Progenitor cell of endocrine pancreas (in vitro differentiated cells): ENCODE measurements at places on chromosomes 11 and 22.

DNA sequence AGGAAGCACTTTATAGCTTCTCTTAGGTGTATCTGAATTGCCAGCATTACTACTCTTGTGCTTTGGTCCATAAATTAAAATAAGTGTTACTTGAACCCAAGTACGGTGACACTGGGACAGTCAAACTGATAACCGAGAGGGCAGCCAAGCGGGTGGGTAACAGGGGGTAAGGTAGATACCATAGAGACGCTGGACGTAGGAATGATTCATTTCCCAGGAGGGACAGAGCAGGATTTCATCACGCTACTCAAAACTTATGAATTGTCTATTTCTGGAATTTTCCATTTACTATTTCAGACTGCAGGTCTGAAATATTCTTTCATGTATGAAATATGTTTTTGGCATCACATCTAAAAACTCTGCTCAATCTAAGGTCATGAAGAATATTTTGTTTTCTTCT lies 14.8 kb upstream of the SPATA19 start:
- no peak for DNase-seq

DNA sequence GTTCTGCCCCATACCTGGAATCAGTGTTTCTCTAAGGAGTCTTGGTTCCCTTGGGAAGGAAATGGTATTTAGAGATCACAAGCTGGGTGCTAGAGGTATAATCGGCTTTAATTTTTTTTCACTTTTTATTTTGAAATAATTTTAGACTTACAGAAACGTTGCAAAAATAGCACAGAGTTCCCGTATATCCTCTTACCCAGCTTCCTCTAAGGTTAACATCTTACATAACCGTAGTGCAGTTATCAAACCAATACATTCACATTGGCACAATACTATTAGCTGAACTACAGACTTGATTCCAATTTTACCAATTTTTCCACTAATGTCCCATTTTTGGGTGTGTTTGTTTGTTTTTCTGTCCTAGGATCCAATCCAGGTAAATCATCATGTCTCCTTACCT lies 63.8 kb downstream of the RBX1 start:
- DNase-seq = no peak

DNA sequence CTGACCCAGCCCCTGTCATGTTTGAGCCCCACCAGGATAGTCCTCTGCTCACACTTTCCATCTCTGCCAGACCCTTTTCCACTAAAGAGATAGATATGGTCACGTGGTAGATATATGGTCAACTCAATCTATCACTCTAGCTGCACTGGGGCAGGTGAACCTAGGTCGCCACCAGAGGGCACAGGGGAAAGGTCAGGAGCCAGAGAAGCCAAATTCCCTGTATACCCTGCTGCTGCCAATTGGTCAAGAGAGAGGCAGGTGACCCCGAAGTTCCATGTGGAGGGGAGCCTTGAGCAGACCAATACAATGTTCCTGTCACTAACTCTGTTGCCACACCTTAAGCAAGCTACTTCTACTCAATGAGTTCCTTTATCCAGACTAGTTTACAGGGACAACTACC lies 101.1 kb upstream of the GALNT18 start:
- DNase-seq = no peak

DNA sequence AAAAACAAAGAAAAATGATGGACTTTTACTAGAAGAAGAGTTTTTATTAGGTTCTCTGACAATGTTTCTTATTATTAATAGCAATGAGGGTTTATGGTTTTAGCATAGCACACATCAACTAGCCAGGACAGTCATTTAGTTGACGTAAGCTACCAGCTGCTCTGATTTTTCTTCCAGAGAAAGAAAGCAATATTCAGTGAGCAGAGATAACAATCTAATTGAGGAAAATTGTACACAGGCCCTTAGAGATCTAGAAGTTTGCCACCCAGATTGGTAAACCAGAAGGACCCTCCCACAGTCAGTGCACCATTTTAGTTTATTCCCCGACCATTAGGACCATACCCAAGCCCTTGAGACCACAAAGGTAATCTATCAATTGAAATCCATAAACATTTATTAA lies 28.7 kb upstream of the TBCEL start:
- DNase-seq = no peak

DNA sequence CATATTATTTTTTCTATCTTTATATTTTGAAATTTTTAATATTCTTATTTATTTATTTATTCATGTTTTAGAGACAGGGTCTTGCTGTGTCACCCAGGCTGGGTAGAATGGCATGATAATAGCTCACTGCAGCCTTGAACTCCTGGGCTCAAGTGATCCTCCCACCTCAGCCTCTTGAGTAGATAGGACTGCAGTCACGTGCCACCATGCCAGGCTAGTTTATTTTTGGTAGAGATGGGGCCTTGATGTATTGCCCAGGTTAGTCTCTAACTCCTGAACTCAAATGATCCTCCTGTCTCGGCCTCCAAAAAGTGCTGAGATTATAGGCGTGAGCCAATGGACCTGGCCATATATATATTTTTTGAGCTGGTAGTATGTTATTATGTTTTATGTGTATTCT lies 2.4 kb upstream of the SPDYC start:
- no peak for DNase-seq

DNA sequence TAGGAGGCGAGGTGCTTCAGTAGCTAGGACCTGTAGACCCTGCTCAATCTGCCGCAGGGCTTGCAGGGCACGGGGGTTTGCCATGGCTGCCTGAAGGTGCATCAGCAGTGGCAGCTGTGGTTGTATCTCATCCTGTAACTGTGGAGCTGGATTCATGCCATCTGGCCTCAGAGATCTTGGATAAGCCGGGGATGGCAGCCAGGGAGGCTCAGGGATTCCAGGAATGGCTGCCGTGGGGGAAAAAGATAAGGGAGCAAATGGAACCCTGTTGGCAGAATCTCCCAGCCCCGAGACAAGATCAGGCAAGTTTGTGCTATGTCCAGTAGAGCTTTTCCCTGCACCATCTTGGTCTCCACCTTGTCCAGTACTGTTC lies 1.8 kb downstream of the UBQLN3 start:
- no peak for DNase-seq

- DNase-seq = no peak
These were observed 39.3 kb upstream of the MYO18B start for GRCh38 chr22:25702571-25703167.

DNA sequence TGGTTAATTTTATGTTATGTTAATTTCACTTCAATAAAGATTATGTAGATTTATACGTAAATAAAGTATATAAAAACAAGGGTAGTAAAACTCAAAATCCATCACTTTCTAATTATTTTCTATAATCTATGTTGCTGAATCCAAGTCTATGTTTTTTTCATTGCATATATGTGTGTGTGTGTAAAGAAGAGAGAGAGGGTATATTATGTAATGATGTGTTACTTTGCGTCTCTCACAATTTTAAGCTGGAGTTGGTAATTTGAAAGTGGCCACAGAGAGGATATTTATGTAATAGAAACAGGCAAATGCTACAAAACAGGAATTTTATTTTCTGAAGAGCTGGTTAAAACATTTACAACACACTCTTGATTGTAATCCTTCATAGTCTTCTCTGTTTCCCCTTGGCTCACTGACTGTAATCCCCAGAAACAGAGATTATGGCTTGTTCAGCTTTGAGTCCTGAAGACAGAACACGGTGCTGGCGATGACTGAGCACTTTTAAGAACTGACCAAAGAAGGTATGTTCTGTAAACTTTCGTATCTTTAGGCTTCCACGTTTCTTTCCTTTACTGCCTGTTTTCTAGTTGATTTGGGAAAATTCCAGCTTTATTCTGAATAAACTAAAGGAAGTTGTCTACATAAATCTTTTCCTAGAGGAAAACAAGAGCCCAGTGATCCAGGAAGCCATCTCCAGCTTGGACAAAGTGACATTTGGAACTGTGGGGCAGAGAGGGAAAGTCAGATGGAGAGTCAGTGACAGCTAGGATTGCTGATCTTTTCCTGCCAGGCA lies 43.6 kb downstream of the OR2AG2 start:
- DNase-seq = no peak

DNA sequence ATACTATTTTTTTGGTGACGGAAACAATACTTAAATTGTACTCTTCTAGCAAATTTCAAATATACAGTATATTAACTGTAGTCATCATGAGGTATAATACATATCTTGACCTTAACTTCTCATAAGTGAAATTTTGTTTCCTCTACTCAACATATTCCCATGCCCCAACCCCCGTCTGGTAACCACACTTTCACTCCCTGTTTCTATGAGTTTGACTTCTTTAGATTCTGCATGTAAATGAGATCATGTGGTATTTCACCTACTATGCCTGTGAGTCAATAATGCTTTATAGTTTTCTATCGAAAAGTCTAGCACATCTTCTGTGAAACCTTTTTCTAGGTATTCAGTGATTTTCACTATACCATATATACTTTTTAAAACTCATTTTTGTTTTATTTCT lies 663.2 kb downstream of the CNTN5 start:
- no peak for DNase-seq

- no peak for DNase-seq
These were observed 15.6 kb downstream of the TOM1 start for GRCh38 chr22:35315141-35315854.

DNA sequence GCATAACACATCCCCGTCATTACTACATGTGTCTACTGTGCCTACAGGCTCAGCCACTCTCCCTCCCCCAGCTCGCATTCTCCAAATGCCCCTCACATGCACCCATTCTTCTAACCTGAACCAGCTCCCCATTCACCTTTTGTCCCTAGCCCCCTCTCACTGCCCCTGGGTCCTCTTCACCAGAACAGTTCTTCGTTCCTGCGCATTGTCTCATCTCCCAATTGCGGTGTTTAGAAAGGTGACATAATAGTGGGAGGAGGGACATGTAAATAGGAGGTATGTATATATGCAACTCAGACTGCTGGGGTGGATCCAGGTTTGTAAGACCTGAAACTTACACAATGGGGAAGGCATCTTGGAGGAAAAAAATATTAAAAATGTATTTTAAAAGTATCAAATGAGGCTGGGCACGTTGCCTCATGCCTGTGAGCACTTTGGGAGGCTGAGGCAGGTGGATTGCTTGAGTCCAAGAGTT lies 4.7 kb upstream of the VSIG2 start:
- no peak for DNase-seq

GRCh38 chr22:37739611-37740049 lies 42.8 kb downstream of the TRIOBP start:
- no peak for DNase-seq

- no peak for DNase-seq
These were observed 72.0 kb downstream of the FLI1 start for GRCh38 chr11:128765571-128766549.

GRCh38 chr11:121152764-121153163 lies 51.7 kb downstream of the TECTA start:
- no peak for DNase-seq

DNA sequence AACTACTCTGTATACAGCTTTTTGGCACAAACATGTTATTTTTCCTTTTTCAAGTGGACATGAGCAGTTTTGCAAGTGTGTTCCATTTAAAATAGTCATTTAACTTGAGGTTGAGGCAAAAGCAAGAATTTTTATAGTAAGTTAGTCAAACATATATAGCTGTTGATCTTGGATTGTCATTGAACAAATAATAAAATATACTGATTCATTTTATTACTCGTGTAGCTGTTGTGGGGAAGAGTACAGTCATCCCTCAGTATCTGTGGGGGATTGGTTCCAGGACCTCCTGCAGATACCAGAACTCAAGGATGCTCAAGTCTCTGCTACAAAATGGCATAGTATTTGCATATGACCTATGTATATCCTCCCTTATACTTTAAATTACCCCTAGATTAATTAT lies 45.3 kb downstream of the EXT2 start:
- no peak for DNase-seq

- no peak for DNase-seq
These were observed 17.4 kb downstream of the LIMK2 start for GRCh38 chr22:31229402-31230079.

DNA sequence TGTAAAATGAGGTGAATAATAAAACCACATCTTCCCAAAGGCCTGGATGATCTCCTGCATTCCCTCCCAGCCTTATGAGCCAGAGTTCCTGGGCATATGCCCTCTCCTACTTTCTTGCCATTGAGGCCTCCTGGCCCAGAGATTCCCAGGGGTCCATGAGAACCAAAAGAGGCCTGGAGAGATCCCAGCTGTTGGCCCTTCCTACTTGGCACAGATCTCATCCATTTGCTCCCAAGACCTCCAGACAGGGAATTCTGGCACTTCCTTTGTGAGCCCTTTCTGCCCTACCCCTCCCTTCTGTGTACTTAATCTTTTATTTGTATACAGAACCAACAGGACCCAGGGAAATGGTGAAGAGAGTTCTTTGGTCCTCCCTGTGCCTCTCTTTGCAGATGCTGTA lies 21.4 kb downstream of the POU2F3 start:
- no peak for DNase-seq

DNA sequence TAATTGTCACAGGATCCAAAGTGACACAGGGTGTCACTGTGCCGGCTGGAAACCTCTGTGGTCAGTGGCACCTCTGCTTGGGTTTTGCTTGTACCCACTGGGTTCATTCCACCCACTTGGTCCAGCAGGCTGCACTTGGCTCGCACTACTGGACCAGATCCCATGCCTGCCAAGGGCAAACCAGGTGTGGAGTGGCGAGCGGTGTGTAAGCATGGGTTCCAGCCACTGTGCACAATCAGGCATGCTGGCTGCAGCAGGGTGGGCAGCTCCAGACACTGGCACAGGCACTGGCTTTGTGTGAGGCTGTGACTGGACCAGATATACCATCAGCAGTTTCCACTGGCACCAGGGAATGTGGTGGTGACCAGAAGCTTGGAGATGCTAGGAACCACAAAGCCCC lies 261.4 kb downstream of the KCNA4 start:
- DNase-seq = no peak

- DNase-seq = no peak
These were observed 10.5 kb downstream of the PAX6 start for GRCh38 chr11:31800398-31801265.

DNA sequence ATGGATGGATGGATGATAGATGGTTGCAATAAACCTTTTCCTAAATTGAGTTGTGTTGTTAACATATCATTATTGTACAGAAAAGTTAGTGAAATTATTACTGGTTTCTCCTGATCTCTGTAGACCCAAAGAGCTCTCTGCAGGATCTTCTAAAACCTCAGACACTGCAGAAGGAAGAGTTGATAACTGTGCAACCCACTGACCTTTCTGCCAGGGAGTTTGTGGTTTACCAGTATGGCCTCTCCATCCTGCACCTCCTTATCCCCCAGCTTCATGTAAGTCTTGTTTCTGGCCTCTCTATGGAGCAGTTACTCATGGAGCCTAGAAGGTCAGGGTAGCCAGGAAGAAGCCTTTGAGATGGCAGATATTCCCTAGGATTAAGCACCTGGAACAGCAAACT lies 45.6 kb downstream of the BTG4 start:
- DNase-seq = no peak

- DNase-seq = no peak
These were observed 8.3 kb downstream of the ST3GAL4 start for GRCh38 chr11:126363706-126364248.

GRCh38 chr11:118928870-118929500 lies 3.3 kb upstream of the BCL9L start:
- no peak for DNase-seq

DNA sequence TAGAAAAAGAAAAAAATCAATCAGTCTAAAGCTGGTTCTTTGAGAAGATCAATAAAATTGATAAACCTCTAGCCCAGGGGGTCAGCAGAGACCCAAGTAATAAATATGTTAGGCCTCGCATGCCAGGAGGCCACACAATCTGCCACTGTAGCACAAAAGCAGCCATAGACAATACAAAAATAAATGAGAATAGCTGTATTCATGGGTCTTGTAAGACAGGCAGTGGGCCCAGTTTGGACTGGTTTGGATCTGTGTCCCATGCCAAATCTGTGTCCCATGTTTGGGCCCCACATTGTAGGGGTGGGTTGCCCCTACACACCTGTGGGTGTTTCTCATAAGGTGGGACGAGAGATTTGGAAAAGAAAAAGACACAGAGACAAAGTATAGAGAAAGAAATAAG lies 6.6 kb upstream of the PLAAT4 start:
- no peak for DNase-seq
